ENCODE measurements at places on chromosomes 12 and 14.

DNA sequence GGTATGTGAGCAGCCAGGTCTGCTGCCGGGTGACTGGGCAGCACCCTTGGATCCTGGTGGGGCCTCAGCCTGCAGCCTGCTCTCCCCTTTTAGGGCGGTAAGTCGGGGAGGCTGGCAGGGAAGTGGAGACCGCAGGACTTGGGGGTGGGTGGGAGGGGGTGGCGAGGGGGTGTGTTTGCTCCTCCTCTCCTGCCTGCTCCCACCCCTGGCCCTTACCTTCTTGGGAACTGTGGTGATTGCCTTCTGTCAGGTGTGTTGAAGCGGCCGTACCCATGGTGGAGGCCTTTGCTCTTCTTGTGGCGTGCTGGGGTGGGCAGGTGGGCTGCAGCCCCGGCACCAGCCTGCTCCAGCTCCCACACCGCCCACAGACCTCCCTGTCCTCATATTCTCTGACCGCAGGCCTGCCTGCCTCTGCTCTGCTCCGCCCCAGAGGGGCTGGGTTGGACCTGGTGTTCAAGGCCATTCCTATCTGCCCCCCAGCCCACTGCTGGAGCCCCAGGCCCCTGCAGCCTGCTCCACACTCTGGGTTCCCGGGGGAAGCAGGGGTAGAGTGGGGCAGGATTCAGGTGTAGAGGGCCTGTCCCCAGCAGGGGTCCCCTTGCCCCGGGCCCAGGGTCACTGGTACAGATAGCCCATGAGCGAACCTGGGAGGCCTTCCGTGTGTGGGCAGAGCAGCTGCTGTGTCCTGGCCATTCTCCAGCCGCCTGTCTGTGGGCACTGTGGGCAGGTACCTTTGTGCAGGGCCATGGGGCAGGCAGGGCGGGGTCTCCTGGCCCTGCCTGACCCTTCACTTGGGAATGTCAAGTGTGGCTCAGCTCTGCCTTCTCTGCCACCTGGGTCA is 5.2 kb downstream of the TEDC1 start:
- DNase-seq: no peak

DNA sequence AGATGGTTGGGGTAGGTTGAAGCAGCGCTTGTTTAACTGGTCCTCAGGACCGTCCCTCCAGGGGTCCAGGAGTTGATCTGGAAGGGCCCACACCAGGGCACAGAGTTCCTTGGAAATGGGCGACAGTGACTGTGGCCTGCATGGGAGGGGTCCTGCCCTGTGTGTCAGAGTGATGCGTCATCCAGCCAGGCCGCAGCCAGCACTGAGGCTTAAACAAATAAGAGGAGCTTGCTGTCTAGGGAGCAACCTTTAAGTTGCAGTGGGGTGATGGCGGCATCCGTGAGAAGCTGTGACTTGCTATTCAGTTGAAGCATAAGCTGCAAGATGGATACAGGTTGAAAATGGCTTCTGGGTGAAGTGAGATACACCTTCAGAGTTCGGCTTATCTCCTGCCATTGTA is 20.2 kb downstream of the DCAF4 start:
- DNase-seq: no peak

GRCh38 chr12:94761559-94761958 is 111.2 kb upstream of the TMCC3 start:
- DNase-seq: peak; percentile 85

GRCh38 chr12:111822886-111823285 is 19.1 kb upstream of the MAPKAPK5 start:
- no peak for DNase-seq

- peak; percentile 8 for DNase-seq
Measured at GRCh38 chr12:26987634-26988424, 26.4 kb downstream of the TM7SF3 start.

- peak; percentile 85 for DNase-seq
Measured at GRCh38 chr14:90454041-90455000, 57.5 kb downstream of the CALM1 start.

DNA sequence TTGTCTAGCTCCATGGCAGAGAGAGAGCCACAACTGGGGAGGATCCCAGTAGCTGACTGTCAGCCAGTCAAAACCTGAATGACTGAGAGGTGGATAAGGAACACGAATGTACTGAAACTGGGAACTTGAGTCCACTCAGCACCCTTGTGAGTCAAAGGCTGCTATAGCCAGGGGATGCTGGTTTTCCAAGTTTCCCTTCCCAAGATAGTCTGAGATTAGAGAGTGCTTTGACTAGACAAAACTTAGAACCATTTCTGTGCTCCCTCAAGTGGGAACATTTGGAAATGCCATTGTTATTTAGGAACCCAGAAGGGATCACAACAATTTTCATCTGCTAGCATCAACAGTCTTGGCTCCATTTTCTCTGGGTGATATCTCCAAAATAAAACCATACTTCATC is 4.0 kb downstream of the PRKAG1 start:
- peak; percentile 26 for DNase-seq

DNA sequence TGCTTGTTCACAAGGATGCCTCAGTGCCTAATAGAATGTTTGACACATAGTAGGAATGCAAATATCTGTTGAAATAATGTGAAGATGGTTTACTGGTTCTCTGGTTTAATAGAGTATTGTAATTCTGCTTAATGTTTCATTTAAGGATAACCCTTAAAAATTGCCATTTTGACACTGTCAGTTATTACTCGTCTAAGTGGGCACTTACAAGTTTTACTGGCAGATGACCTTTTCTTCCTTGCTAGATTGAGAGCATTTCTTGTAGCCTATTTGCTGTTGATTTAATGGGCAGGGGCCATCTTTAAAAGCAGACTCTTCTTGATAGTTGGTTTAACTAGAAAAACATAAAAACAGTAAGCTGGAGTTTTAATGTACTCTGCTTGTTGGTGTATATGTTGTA is 1.9 kb downstream of the TMEM263 start:
- no peak for DNase-seq

DNA sequence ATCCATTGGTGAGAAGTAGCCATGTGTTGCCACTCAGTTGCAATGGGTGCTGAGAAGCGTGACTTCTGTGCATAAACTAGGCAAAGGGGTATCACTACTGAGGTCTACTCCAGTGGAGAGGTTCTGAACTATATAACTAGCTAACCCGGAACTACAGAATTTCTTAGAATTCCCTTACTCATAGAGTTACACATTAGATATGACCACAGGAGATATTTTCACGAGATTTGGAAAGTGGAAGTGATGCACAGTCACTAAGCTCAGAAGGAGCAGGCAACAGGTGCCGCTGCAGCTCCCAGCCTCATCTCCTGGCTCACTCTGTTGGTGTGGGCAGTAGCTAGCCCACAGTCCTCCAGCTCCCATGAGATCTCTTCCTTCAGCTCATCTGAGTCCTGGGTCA is 136.6 kb downstream of the SSPN start:
- no peak for DNase-seq

- DNase-seq: peak; percentile 4
Measured at GRCh38 chr12:115504306-115505290, 772.9 kb downstream of the MED13L start.

DNA sequence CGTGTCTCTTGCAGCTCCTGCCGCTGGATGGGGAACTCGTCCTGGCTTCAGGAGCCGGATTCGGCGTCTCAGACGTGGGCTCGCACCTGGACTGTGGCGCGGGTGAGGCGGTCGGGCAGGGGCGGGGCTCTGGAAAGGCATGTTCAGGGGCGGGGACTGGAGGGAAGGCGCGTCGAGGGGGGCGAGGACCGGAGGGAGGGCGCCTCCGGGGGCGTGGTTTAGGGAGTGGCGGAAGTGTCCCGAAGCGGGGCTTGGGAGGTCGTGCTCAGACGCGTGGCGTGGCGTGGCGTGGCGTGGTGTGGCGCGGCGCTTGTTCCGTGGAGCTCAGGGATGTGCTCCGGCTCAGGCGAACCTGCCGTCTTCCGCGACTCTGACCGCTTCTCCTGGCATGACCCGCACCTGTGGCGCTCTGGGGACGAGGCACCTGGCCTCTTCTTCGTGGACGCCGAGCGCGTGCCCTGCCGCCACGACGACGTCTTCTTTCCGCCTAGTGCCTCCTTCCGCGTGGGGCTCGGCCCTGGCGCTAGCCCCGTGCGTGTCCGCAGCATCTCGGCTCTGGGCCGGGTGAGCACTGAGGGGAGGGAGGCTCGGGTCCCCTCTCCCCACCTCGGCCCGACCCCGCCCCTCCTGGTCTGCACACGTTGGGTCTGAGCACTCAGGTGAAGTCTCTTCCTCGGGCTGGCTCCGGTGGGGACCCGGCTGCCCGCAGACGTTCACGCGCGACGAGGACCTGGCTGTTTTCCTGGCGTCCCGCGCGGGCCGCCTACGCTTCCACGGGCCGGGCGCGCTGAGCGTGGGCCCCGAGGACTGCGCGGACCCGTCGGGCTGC is 6.2 kb downstream of the AMN start:
- peak; percentile 52 for DNase-seq

GRCh38 chr12:18683327-18684013 is 54.3 kb downstream of the PLCZ1 start:
- DNase-seq: peak; percentile 61

DNA sequence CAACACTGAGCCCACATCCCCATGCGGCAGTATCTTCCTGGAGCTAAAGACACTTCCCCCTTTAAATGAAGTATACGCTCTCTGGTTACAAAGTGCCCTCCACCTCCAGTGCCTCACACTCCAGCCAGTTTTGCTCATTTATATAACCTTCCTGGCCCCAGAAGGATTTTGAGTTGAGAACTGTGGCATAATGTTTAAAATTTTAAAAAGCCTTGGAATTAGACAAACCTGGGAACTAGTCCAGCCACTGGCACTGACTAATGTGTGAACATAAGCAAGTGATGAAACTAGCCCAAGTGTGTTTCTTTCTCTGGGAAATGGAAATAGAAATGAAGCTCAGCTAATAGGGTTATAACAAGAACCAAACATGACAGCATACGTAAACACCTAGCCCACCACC is 723.7 kb upstream of the USP15 start:
- DNase-seq: no peak

DNA sequence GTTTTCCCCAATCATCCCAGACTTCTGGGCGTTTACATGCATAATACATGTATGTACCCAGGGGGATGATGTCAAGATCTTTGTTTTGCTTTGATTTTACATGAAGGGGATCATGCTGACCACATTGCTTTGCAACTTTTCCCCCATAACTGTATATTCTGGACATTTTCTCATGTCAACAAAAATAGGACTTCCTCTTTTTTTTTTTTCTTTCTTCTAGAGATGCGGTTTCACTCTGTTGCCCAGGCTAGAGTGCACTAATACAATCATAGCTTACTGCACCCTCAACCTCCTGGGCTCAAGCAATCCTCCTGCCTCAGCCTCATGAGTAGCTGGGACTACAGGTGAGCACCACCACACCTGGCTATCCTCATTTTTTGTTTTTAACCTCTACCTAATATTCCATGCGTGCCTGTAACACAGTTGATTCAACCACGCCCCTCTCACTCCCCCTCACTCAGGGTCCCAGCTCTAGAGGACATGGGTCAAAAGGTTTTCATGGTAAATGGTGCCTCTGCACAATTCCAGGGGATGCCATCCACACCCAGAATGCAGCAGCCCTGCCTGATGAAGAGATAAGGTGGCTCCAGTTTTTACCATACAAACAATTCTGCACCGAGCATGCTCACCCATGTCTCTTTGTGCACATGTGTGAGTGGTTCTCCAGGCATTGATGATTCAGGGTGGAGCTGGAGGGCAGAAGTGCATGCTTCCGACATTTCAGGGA is 32.0 kb upstream of the CIPC start:
- no peak for DNase-seq

GRCh38 chr14:98417001-98417400 is 855.0 kb downstream of the BCL11B start:
- DNase-seq: no peak

GRCh38 chr14:92556255-92556741 is 42.7 kb downstream of the RIN3 start:
- no peak for DNase-seq

DNA sequence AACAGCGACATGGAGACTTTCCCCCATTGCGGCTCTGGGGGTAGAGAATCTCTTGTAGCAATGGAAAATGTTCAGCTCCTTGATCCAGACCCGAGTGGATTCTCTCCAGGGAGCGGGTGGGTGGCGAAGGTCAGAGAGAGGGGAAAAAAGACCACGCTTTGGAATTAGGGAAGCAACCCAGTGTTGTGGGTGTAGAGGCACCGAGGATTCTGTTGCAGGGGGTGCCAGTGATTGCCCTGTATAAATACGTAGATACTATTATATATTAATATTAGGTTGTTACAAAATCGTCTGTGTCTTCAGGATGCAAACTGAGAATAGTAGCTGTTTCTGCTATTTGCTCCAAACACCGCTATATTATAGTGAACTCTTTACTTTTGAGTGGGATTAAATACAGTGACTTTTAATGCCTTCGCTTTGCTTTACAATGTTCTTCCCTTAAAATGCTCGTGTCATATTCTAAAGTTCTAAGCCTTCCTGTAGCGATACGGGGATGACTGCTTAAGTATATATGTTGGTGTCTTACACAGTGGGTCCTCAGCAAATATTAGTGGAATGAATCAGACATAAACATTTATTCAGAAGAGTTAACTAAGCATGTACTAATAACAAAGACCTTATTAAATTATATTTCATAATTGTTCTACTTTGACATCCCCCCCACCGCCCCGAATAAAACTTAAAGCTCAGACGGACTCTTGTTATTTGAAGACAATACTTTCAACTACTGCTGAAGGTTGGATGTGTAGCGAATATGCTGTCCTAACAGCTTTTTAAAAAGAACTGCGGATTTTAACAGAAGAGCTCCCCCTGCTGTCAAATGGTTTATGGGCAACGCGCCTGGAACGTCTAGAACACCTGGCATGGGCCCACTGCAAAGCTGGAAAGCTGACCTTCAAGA is 136.4 kb upstream of the KRAS start:
- DNase-seq: peak; percentile 88

- peak; percentile 75 for DNase-seq
Measured at GRCh38 chr12:120237360-120238171, 28.0 kb downstream of the PXN start.

- no peak for DNase-seq
Measured at GRCh38 chr14:104139460-104140212, 1.2 kb downstream of the KIF26A start.

- peak; percentile 55 for DNase-seq
Measured at GRCh38 chr12:102528111-102528510, 47.7 kb upstream of the IGF1 start.

DNA sequence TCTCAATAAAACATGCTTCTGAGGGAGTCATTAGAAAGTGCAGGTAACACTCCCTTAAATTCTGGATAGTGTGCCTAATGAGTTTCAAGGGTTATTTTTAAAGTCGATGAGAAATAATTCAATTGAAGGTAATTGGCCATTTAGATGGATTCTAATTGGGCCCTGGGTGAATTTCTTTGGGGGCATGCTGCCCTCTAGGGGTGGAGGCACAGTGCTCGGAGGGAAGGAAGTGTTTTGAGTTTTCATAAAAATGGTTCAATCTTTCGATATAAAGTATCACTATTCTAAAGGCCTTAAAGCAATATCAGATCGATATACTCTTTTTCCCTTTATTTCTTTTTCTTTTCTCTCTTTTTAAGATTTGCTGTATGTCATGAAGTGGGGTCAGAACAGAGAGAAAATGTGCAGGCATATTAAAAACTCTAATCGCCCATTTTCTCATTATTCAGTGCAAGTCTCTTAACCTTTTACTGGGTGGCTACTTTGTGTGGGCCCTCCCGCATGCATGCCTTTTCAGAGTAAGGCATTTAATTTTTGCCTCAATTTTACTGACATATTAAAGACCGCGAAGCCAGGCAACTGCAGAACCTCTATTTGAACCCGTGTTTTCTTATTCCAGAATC is 25.5 kb downstream of the NKX2-8 start:
- DNase-seq: peak; percentile 2
